Right ventricle myocardium superior (tissue), 1 donor: ENCODE measurements at places on chromosomes 3 and 15. TPM values are rescaled to one million over a fixed set of nuclear protein-coding genes. Genes with fewer than 3 reads are reported as not detected.

DNA sequence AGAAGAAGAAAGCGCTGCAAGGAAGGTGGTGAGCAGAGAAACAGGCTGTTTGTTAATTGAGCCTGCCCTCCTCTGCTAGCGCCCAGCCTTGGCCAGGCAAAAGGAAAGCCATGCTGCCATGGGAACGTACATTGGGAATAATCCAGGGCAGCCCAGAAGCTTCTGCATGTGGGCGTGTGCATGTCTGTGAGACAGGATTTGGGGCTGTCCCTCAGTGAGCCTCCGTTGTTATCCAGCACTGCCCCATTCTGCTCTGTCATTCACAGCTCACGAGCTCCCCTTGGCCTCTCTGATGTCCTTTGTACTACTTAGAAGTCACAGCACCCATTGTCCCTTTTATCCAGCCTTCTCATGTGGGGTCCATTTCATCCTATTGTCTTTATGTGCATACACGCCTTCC, 239.1 kb upstream of the ROPN1 start:
- DNase-seq: no peak

DNA sequence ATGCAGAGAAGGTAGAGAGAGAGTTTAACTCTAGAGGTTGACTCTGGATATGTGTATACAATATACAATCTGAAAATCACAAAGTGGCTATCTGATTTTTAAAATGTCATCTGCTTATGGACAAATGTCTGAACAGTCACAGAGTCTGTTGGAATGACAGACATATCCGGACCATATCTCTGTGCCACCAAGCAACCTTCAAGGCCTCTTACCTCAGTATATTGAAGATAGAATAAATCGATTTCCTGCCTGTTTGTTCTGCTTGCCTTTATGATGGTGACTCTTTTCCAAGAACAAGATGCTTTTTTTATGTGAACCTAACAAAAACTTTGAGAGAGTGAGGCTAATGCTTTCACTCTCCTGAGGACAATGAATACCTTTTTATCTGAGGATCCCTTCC, 151.1 kb downstream of the RBPMS2 start:
- no peak for DNase-seq

DNA sequence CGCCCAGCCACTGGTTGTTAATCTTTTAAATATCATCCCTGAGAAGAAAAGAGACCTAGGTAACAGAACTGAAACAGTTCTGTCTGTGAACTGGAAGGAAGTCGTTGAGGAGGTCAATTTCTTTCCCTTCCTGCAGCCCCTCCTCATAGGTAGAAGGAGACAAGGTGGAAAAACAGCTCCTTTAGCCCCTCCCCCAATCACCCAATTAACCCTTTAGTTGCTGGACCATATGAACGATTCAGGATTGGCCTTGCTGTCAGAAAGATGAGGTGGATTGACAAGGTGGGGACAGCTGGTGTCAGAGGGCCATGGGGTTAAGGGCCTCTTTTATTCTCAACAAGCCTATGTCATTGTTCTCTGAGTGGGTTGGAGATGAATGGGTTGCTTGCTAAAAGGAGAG, 36.0 kb upstream of the ZNF445 start:
- DNase-seq: no peak

GRCh38 chr3:115423170-115423569, 200.1 kb upstream of the GAP43 start:
- no peak for DNase-seq

- no peak for DNase-seq
Observed at GRCh38 chr3:131960324-131960723, 74.5 kb downstream of the CPNE4 start.

- no peak for DNase-seq
Observed at GRCh38 chr3:20394243-20394642, 208.2 kb upstream of the SGO1 start.

DNA sequence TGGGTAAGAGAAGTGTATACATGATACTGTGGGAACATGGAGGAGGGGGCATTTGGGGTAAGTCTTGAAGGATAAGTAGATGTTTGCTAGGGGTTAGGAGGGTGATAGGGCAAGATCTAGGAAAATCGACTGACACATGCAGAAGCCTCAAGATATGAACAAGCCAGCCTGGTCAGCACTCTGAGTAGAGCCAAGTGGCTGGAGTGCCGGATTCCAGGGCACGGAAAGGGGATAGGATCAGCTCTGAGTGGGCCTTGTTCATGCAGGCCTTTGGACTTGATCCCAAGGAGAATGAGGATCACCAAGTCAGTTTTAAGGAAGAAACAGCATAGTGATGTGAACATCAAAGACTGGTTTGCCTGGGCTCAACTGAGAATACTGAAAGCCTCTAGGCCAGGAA, 24.3 kb upstream of the MANF start:
- DNase-seq: no peak

DNA sequence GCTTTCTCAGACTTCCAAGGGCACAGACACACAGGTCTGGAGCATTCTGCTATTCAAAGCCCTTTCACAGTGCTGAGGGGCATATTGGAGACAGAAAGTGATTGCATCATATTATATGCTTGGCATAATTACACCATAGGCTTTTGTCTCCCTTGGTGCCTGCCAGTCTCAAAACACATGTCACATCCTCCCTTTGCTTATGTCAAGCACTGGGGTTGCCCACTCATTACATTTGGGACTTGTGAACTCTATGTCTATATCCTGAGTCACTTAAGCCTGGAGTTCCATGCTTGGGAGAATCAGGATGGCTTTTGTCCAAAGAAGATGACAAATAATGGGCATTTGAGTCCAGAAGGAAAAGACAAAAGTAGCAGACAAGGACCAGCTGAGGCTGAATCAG, 12.3 kb upstream of the PDZRN3 start:
- no peak for DNase-seq

GRCh38 chr3:194294199-194294894, 56.8 kb downstream of the CPN2 start:
- no peak for DNase-seq

- DNase-seq: no peak
Observed at GRCh38 chr3:185188816-185189215, 36.0 kb upstream of the C3orf70 start.

- DNase-seq: no peak
Observed at GRCh38 chr3:149118724-149119123, 10.7 kb upstream of the HPS3 start.

- no peak for DNase-seq
Observed at GRCh38 chr3:148958696-148959095, 32.6 kb upstream of the GYG1 start.

- DNase-seq: no peak
Observed at GRCh38 chr15:99126930-99127329, 22.1 kb downstream of the SYNM start.

GRCh38 chr3:46369675-46370132, 1.0 kb upstream of the CCR5 start:
- no peak for DNase-seq

- DNase-seq: peak; percentile 10
Observed at GRCh38 chr15:70172124-70172523, 74.4 kb upstream of the TLE3 start.

DNA sequence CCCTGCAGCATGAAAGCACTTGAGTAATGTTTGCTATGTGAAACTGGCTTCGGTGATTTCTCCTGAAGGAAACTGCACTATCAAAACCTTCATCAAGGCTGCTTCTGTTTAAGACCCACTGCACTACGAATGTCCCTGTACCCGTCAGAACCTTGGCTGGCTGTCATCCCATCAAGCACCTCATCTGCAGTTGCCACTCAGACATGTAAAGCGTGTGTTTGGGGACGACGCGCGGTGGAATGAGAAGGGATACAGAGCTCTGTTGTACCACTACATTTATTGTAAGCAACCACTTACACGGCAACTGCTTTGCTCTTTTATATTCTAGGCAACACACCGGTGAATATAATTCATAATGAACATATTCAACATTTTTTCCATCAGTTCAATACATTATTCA, 147.6 kb downstream of the TIGIT start:
- no peak for DNase-seq

GRCh38 chr3:39121621-39122020, 14.1 kb downstream of the TTC21A start:
- DNase-seq: no peak

- DNase-seq: no peak
Observed at GRCh38 chr3:162072656-162073164, 576.1 kb downstream of the OTOL1 start.

GRCh38 chr3:45528429-45528828, 66.1 kb upstream of the LIMD1 start:
- DNase-seq: no peak

DNA sequence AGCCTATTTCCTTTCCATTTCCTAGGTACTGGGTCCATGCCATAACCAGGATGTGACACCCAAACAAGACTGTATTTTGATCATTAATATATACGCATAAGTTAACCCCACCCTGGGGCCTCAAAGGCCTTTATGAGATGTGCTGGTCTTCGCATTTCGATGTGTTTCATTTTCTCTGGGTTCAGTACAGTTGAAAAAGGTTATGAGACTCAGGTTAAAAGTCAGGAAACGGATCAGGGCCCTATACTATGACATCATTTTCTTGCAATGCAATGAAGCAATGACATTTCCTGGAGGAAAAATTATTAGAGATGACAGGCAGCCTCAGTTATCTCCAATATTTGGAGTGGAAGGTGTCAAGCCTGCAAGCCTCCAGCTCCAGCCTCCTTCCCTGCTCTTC, 31.7 kb downstream of the TMEM212 start:
- no peak for DNase-seq

GRCh38 chr15:40436116-40436891, 4.4 kb upstream of the BAHD1 start:
- no peak for DNase-seq

The SMCO1 gene
- total RNA-seq: 89.9 TPM

The ADAMTS17 gene
- 1.7 TPM for total RNA-seq

The ATP13A5 gene
- total RNA-seq: not detected

The CIP2A gene
- 1.5 TPM for total RNA-seq

The HES1 gene
- total RNA-seq: 11.1 TPM

The CLDN18 gene
- not detected for total RNA-seq

The PP2D1 gene
- not detected for total RNA-seq

The MCF2L2 gene
- 0.51 TPM for total RNA-seq

The GOLGA8G gene
- total RNA-seq: not detected

The WDR5B gene
- total RNA-seq: 2.4 TPM
